ENCODE measurements at places on chromosomes 5 and 9. TPM values are rescaled to one million over a fixed set of nuclear protein-coding genes. Genes with fewer than 3 reads are reported as not detected.

Gene ODF2
- total RNA-seq: 8.4 TPM

Gene SPINK4
- 256 TPM for total RNA-seq

Gene KIF24
- 2.1 TPM for total RNA-seq

DNA sequence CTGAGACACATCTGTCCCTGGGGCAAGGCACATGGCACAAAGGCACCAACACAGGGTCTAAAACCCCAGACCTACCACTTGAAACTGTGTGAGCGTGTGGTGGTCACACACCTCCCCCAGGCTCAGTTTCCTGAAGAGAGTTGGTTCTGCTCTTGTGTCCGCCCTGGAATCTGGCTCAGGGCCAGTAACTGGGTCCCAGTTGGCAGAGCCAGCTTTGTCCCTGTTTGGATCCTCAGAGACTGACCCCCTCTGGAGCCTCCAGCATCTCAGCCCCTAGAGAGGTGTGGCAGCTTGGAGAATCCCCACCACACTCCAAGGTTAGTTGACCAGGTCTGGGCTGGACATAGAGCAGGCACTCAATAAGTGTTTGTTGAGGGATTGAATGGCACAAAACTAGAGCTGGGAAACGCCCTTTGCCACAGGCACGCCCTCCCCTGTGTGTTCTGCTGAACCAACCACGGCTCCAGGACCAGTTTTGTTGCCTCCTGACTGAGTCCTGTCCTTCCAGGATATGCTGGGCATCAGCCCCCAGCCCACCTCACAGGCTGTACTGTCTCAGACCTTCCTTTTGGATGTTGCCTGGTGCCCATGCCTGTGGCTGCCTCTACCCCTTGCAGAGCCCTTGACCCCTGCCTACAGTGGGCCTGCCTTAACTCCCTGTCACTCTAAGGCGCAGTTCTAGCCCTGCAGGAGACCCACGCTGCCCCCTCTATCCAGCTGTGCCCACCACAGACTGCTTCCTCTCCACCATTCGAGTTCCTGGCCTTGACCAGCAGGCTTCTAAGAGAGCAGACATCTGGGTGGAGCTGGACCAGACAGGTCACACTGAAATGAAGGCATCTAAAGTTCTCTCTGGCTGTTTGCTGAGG lies 3.8 kb upstream of the PDLIM4 start:
- H3K4me1 ChIP-seq: peaks cover 19% of the 10 kb centered on the region
- H3K4me3 ChIP-seq: no peak overlapping the region
- no peak overlapping the region for H3K27ac ChIP-seq
- H3K27me3 ChIP-seq: no peaks in the 10 kb centered on the region
- DNase-seq: peak; percentile 38

GRCh38 chr9:34224349-34224748 lies 45.5 kb downstream of the UBAP1 start:
- no peak overlapping the region for H3K4me3 ChIP-seq
- no peaks in the 10 kb centered on the region for H3K4me1 ChIP-seq
- H3K27ac ChIP-seq: no peak overlapping the region
- no peak for DNase-seq
- H3K36me3 ChIP-seq: no peaks in the 10 kb centered on the region
- H3K27me3 ChIP-seq: no peaks in the 10 kb centered on the region

DNA sequence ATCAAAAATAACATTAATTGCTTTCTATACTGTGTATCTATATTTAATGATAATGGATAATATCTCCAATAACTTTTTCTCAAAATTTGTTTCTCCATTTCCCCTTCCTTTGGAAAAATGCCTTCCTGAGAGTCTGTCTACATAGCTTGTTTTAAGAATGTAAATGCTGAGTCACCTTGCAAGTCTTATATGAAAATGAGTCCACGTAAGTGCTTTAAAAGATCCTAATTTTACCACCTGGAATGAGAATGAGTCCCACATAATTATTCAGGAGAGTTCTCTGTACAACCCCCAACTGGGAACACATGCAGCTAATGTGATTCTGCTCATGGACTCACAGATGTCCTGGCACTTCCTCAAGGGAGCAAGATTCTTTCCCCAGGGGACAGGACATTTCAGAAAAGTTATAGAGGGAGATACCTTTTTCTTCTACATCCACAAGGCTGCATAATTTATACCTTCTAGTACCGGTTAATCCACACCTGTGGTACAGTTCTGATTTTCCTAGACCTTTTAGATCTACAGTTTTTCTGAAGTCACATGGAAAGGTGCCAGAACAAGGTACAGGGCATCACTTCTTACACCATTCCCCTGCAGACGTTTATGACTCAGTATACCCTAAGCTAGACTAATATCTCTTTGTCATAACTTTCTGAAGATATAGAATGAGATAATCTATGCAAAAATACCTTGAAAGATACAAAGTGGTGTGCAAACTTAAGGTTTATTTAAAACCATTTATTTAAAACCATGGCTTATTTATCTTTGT lies 314.1 kb downstream of the CETN3 start:
- H3K4me1 ChIP-seq: no peaks in the 10 kb centered on the region
- no peak overlapping the region for H3K27ac ChIP-seq

DNA sequence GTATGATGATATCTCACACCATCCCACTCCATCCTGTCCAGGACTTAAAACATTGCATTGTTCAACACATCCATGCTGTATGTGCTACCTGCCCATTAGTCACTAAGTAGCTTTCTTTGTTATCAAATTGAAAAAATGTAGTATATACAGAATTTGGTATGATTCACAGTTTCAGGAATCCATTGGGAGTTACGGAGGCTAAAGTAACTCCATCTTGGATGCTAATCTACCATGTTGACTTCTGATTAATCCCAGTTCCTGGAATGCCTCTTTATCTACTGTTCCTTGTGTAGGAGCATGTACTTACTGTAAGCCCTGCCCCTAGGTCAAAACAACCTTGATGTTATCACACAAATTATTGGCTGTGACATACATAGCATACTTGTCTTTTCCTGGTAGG lies 38.9 kb upstream of the FOXB2 start:
- H3K4me1 ChIP-seq: no peaks in the 10 kb centered on the region
- H3K27ac ChIP-seq: no peak overlapping the region
- no peak overlapping the region for H3K4me3 ChIP-seq
